ENCODE measurements at places on chromosomes 16 and 17.

DNA sequence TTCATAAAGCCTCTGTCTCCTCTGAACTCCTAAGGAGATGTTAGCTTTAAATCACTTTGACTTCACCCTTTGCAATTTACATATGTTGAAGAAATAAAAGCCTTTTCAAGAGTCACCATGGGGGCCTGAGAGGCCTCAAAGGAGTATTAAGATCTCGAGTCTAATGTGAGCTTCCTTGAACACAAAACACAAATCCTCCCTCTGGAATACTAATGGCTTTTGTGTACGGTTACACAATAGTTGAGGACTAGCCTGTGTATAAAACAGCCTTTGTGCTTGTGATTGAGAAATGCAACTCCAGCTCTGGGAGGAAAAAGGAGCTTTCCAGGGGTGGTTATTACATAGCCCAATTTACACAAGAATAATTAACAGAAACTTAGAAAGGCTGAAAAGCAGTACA lies 1140.2 kb downstream of the CDH11 start:
- no peak overlapping the region for H3K27ac ChIP-seq
- H3K36me3 ChIP-seq, result no peaks in the 10 kb centered on the region
- H3K4me3 ChIP-seq, result no peak overlapping the region

GRCh38 chr17:4417129-4417667 lies 16.5 kb upstream of the SPNS3 start:
- no peak overlapping the region for H3K4me3 ChIP-seq
- no peak overlapping the region for H3K27ac ChIP-seq
- peaks cover 3% of the 10 kb centered on the region for H3K4me1 ChIP-seq
- DNase-seq, result no peak

DNA sequence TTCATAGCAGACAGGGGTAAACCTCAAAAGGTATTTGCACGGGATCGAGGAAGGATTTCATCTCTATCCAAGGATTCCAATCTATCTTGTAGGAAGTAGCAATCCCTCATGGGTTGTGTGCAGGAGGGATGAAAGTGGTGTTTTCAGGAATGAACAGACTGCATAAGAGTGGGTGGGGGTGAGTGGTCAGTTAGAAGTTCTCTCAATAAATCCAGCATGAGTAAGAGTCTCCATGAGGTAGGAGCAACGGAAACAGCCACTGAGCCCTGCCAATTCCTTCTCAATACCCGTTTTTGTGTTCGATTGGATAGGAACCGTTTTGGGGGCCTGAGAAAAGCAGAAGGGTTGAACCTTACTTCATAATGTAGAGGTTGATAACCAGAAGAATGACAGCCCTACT lies 375.6 kb downstream of the SOX9 start:
- H3K4me3 ChIP-seq, result no peak overlapping the region
- H3K36me3 ChIP-seq, result no peaks in the 10 kb centered on the region
- peaks cover 6% of the 10 kb centered on the region for H3K4me1 ChIP-seq
- no peaks in the 10 kb centered on the region for H3K27me3 ChIP-seq
- DNase-seq, result no peak
- no peak overlapping the region for H3K27ac ChIP-seq

- no peaks in the 10 kb centered on the region for H3K36me3 ChIP-seq
- peak overlapping the region; percentile 91 for H3K27ac ChIP-seq
- H3K4me3 ChIP-seq, result peak overlapping the region; percentile 97
- no peaks in the 10 kb centered on the region for H3K27me3 ChIP-seq
- no peak for DNase-seq
Observed at GRCh38 chr16:11796227-11797165, 562 bp downstream of the ZC3H7A start.

GRCh38 chr16:79571903-79572535 lies 28.5 kb downstream of the MAF start:
- no peak overlapping the region for H3K4me3 ChIP-seq
- no peak overlapping the region for H3K27ac ChIP-seq
- H3K27me3 ChIP-seq, result no peaks in the 10 kb centered on the region
- H3K36me3 ChIP-seq, result no peaks in the 10 kb centered on the region
- no peak for DNase-seq

DNA sequence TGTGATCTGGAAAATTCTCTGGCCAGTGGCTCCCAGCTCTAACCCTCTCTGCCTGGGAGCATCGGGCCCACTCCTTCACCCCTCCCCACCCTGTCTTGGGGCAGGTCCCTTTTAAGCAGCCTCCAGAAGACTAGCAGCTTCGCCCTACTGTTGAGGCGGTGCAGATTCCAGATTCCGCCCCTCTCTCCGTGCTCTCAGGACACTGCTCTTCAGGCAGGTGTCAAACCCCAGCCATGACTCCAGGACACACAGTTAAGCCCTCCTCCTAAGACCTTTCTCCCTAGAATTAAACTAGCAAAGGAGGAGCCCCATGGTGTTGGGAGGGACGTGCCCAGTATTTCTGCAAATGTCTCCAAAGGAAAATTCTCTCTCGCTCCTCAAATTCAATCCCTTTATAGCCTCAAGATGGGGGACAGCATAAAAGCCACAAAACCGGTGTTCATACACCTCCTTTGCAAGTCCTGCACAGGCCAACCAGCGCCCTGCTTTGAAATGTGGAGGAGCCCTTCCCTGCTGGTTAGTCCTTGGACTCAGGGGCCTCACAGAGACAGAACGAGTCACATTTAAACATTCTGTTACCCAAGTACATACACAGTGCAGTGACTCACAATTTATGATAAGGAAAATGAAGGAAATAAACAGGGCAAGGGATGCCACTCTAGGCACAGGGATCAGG lies 7.2 kb downstream of the LPO start:
- peaks cover 6% of the 10 kb centered on the region for H3K4me1 ChIP-seq
- H3K27ac ChIP-seq, result no peak overlapping the region
- H3K4me3 ChIP-seq, result no peak overlapping the region
- H3K36me3 ChIP-seq, result no peaks in the 10 kb centered on the region
- no peak for DNase-seq

DNA sequence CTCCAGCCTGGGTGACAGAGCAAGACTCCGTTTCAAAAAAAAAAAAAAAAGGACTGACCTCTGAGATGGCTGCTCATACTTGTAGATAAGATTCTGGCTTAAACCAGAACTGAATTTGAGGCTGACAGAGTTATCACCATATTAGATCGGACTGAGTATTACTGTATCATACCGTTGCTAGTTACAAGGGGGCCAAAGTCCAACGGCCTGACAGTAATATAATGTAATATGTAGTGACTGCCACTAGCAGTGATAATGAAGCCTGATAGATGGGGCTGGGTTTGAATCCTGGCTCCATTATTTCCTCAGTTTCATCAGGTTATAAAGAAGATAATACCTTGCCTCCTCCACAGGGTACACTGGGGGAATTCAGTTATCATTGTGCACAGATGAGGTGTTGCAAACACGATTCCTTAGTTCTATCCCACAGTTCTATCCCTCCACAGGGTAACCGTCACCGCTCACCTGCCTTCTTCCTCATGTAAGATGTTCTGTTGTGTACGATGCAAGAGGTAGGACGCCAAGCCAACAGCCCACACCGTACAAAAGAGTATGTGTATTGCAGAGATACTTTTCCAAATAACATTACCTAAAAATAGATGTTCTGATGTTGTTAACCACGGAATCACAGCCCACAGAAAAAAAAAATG lies 5.2 kb downstream of the TMEM220 start:
- no peaks in the 10 kb centered on the region for H3K4me1 ChIP-seq
- H3K27ac ChIP-seq, result no peak overlapping the region
- DNase-seq, result no peak
- H3K36me3 ChIP-seq, result no peaks in the 10 kb centered on the region
- H3K27me3 ChIP-seq, result no peaks in the 10 kb centered on the region
- no peak overlapping the region for H3K4me3 ChIP-seq

DNA sequence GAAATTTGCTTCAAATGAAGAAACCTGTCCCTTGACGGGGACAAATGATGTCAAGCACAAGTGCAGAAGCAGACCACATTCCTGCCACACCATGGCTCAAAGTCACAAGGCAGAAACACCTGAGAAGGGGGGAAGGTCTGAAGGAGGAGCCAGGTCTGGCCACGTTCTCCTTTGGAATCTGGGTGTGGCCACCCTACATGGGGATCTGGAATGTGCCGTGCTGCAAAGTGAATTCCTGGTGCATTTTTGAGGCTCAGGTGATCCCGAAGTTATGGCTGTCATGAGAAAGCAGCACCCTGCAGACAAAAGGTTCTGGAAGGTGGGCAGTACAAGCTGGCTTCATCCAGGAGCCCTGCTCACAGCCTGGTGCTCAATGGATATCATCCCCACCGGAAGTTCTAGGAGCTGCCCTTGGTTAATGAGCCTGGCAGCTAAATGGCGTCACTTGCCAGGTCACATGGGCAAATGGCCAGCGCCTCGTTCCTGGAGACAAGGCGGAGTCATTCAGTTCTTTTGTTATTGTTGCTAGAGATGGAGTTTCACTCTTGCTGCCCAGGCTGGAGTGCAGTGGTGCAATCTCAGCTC lies 20.1 kb upstream of the ADCY9 start:
- H3K27me3 ChIP-seq, result no peaks in the 10 kb centered on the region
- H3K36me3 ChIP-seq, result no peaks in the 10 kb centered on the region
- peak overlapping the region; percentile 19 for H3K27ac ChIP-seq

DNA sequence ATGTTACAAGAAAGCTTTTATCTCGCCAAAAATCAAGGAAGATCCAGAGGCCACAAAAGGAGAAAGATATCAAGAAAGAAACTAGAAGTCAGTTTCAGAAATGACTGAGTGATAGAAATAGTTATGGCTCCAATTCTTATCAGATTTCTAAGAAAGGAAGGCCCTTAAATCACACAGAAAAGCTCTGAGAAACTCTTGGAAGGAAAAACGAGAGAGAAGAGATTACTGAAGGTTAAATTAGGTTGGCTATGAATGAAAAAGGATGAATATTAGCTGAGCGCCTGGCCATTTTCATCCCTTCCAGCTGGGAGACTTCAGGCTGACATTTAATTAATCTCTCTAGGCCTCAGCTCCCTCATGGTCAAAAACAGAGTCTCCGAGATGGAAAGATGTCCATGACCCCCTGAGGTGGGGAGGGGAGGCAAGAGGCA lies 72.3 kb downstream of the CYTH1 start:
- H3K36me3 ChIP-seq, result no peaks in the 10 kb centered on the region
- no peak overlapping the region for H3K4me3 ChIP-seq
- no peaks in the 10 kb centered on the region for H3K27me3 ChIP-seq
- peaks cover 10% of the 10 kb centered on the region for H3K4me1 ChIP-seq

GRCh38 chr16:65666132-65666941 lies 544.5 kb upstream of the CDH11 start:
- no peak overlapping the region for H3K27ac ChIP-seq
- H3K4me1 ChIP-seq, result no peaks in the 10 kb centered on the region
- no peaks in the 10 kb centered on the region for H3K36me3 ChIP-seq
- H3K27me3 ChIP-seq, result no peaks in the 10 kb centered on the region
- no peak overlapping the region for H3K4me3 ChIP-seq
- DNase-seq, result no peak

- peak overlapping the region; percentile 71 for H3K4me3 ChIP-seq
- no peaks in the 10 kb centered on the region for H3K27me3 ChIP-seq
- no peak for DNase-seq
Observed at GRCh38 chr16:67666032-67666551, 458 bp downstream of the ENKD1 start.

GRCh38 chr16:1976951-1977874 lies 4.1 kb downstream of the NOXO1 start:
- H3K4me3 ChIP-seq, result no peak overlapping the region
- H3K27ac ChIP-seq, result peak overlapping the region; percentile 88
- no peaks in the 10 kb centered on the region for H3K27me3 ChIP-seq
- H3K4me1 ChIP-seq, result peaks cover 37% of the 10 kb centered on the region
- DNase-seq, result no peak
- H3K36me3 ChIP-seq, result no peaks in the 10 kb centered on the region

GRCh38 chr16:4402439-4403132 lies 13.8 kb downstream of the CORO7 start:
- no peaks in the 10 kb centered on the region for H3K36me3 ChIP-seq
- DNase-seq, result peak; percentile 35
- peaks cover 10% of the 10 kb centered on the region for H3K4me1 ChIP-seq
- no peak overlapping the region for H3K27ac ChIP-seq
- H3K4me3 ChIP-seq, result peak overlapping the region; percentile 34

GRCh38 chr16:69108905-69109252 lies 3.4 kb downstream of the HAS3 start:
- peaks cover 28% of the 10 kb centered on the region for H3K36me3 ChIP-seq
- H3K4me3 ChIP-seq, result no peak overlapping the region
- no peak overlapping the region for H3K27ac ChIP-seq
- no peak for DNase-seq
- H3K4me1 ChIP-seq, result peaks cover 21% of the 10 kb centered on the region

- peak; percentile 77 for DNase-seq
- peaks cover 59% of the 10 kb centered on the region for H3K4me1 ChIP-seq
- H3K27me3 ChIP-seq, result no peaks in the 10 kb centered on the region
- H3K36me3 ChIP-seq, result no peaks in the 10 kb centered on the region
- peak overlapping the region; percentile 86 for H3K27ac ChIP-seq
Observed at GRCh38 chr16:11094075-11094856, 149.9 kb downstream of the CLEC16A start.

DNA sequence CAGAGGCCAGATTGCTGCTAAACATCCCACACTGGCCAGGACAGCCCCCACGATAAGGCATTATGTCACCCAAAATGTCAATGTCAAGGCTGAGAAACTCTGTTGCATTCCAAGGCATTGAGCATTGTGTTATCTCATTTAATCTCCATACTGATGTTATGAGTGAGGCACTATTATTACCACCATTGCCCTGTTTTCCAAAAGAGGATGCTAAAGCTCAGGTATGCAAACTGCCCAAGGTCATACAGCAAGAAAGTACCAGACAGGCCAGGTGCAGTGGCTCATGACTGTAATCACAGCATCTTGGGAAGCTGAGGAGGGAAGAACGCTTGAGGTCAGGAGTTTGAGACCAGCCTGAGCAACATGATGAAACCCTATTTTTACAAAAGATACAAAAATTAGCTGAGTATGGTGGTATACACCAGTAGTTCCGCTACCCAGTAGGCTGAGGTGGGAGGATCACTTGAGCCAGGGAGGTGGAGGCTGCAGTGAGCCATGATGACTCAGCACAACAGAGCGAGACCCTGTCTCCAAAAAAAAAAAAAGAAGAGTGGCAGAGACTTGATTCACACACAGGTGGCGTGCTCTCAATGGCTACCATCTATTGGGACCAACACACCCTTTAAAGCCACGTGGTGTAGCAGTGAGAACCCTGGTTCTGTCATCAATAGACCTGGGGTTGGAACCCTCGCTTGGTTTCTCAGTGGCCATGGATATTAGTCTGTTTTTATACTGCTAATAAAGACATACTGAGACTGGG lies 58.8 kb upstream of the GRIN2A start:
- H3K27ac ChIP-seq, result no peak overlapping the region
- 0 out of 2 replicates have a peak, but pooled peaks cover under 1% of the 10 kb centered on the region for H3K27me3 ChIP-seq
- no peak for DNase-seq

DNA sequence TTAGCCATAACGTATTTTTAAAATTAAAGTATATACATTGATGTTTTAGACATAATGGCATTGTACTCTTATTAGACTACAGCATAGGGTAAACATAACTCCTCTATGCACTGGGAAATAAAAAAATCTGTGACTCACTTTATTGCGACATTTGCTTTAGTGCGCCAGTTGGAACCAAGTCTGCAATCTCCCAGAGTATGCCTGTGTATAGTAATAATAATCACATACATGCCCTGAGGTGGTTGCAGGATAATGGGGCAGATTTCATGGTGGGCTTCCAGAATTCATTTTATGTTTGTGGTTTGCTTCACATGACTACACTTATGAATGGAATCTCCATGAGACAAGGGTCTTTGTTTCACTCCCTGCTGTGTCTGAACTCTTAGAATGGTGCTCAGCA lies 66.9 kb upstream of the N4BP1 start:
- H3K36me3 ChIP-seq, result no peaks in the 10 kb centered on the region
- H3K4me1 ChIP-seq, result no peaks in the 10 kb centered on the region
- DNase-seq, result no peak
- peaks cover 2% of the 10 kb centered on the region for H3K27me3 ChIP-seq
- H3K4me3 ChIP-seq, result no peak overlapping the region
- H3K27ac ChIP-seq, result no peak overlapping the region

- no peak overlapping the region for H3K27ac ChIP-seq
- no peak for DNase-seq
- no peaks in the 10 kb centered on the region for H3K27me3 ChIP-seq
- H3K4me1 ChIP-seq, result peaks cover 18% of the 10 kb centered on the region
- no peaks in the 10 kb centered on the region for H3K36me3 ChIP-seq
Observed at GRCh38 chr17:72296456-72296855, 175.6 kb downstream of the SOX9 start.

Data from HCT116 (cell line).